ENCODE measurements at places on chromosomes 12 and 14. TPM values are rescaled to one million over a fixed set of nuclear protein-coding genes. Genes with fewer than 3 reads are reported as not detected.

The SRRM4 gene
- not detected for total RNA-seq

The UBE3B gene
- total RNA-seq: 32.3 TPM

The RILPL1 gene
- 17.1 TPM for total RNA-seq

The MLH3 gene
- total RNA-seq: 9.8 TPM

The PLCZ1 gene
- total RNA-seq: not detected

The DNAH10 gene
- total RNA-seq: 0.32 TPM

The LTB4R gene
- total RNA-seq: 0.91 TPM

The SLCO1A2 gene
- not detected for total RNA-seq

The PUS7L gene
- total RNA-seq: 9.3 TPM

The FOXA1 gene
- 2.1 TPM for total RNA-seq

The ADCY4 gene
- 0.88 TPM for total RNA-seq

The APOF gene
- total RNA-seq: not detected

The ARHGAP9 gene
- 2.2 TPM for total RNA-seq

The COQ6 gene
- 20.4 TPM for total RNA-seq

All from epithelial cell of alveolus of lung (primary cell).